LHCN-M2 (cell line): ENCODE measurements at places on chromosomes 3 and 15.

- no peak for DNase-seq
These were observed 41.1 kb upstream of the RASGRP1 start for GRCh38 chr15:38605744-38606143.

DNA sequence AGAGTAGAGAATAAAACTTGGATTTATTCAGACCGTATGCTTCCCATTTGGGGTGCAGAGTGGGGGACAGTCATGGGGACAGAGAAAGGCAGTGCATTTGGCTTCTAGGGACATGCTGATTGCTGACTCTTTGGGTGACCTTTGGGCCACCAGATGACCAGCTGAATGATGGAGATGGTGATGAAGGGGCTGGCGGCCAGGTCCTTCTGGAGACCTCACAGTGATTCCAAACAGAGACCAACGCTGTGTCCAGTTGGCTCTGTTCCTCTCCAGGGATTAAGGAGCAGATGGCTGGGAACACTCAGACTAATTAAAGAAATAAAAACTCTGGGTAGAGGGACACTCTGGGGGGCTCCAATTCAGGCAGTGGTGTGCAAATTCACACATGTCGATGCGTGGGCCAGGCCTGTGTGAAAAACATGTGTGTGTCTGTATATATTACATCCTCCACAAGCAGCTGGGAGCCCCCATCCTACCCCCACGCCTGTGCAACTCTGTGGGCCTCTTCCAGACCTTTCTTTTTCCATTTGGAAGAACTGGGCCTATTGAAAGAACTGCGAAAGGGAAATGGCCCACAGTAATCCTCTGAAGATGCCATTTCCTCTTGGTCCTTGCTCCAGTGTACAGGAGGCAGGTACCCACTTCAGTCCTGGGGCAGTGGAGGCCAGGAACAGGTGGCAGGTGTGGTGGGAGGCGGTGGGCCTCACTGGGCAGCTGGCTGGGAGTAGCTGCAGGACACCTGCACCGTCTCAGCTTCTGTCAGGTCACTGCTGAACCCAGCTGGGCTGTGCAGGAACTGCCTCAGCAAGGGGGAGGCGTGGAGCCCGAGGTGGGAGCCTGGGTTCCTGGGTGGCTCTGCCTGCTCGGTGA lies 8.9 kb downstream of the XIRP1 start:
- DNase-seq: no peak

DNA sequence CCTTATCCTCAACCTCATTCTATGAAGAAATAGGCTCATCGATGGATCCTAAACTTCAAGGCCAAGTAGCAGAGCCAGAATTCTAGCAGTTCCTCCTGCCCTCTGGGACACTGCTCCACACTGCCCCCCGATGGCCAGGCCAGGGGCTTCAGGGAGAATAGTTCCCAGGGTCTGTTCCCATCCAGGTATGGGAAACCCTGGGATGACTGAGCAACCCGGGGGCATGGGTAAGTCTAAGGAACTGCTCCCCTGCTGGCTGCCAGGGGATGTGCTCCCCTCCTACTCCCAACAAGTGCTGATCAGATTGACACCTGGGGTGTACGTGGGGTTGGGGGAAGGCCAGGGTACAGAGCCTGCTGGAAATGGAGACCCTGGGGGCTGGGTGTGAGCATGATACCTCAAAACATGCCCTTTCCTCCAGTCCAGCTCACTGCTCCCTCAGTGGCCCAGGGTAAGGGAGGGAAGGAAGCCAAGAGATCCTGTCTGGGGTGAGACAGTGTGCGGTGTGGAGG lies 7.6 kb downstream of the ULK3 start:
- peak; percentile 55 for DNase-seq

GRCh38 chr3:87996882-87997281 lies 61.9 kb downstream of the CGGBP1 start:
- DNase-seq: no peak

DNA sequence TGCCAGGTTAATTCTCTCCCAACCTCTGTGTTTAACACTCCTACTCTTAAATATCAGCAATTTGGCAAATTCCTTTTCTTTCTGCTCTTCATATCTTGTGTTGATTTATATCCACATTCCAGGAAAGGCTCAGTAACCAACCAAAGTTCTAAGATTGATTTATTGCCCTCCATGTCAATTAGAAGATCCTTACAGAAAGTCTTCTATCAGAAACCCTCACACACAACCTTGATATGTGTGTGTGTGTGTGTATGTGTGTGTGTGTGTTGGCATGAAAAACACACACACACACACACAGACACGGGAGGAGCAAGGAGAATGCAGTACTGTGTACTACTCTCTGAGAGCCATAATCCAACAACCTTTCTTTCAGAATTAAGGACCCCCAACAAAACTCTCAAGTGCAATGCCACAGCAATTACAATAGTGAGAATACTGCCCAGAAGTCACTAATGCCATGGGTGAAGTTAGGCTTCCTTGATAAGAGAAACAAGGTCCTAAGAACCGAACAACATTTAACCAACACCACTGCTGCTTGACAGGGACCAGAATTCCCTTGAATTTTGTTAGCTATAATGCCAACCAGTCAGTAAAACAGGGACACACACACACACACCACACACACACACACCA lies 1.1 kb downstream of the LSAMP start:
- DNase-seq: no peak

- no peak for DNase-seq
These were observed 11.1 kb upstream of the ESYT3 start for GRCh38 chr3:138423316-138423715.

DNA sequence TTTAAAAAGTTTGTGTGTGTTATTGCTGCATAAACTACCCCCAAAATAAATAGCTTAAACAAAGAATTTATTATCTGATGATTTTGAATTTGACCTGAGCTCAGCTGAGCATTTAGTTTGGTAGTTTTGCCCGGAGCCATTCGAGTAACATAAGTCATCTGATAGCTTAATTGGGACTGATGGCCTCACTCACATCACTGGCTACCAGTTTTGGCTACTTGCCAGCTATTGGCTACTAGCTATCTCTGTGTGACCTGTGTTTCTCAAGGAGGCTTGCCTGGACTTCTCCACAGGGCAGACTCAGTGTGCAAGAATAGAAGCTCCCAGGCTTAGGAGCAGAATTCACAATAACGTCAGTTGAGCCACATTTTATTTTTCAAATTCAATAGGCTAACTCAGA lies 9.0 kb downstream of the CNTN3 start:
- DNase-seq: no peak

DNA sequence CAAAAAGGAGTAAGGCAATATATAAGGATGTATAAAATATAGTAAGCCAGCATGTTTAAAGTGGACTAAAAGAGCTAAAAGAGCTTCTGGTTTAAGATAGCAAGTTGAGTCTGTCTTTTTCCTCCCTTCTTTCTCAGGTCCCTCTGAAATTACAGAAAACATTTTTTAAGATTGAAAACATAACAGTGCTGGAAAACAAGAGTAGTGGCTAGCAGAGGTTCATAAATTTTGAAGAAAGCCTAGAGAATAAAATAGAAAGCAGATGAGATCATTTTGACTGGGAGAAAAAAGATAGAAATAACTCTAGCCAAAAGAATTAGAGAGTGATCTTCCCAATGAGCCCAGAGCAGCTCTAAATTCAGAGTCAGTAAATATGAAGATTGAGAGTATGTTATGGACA lies 41.9 kb downstream of the ATP8B4 start:
- DNase-seq: no peak

DNA sequence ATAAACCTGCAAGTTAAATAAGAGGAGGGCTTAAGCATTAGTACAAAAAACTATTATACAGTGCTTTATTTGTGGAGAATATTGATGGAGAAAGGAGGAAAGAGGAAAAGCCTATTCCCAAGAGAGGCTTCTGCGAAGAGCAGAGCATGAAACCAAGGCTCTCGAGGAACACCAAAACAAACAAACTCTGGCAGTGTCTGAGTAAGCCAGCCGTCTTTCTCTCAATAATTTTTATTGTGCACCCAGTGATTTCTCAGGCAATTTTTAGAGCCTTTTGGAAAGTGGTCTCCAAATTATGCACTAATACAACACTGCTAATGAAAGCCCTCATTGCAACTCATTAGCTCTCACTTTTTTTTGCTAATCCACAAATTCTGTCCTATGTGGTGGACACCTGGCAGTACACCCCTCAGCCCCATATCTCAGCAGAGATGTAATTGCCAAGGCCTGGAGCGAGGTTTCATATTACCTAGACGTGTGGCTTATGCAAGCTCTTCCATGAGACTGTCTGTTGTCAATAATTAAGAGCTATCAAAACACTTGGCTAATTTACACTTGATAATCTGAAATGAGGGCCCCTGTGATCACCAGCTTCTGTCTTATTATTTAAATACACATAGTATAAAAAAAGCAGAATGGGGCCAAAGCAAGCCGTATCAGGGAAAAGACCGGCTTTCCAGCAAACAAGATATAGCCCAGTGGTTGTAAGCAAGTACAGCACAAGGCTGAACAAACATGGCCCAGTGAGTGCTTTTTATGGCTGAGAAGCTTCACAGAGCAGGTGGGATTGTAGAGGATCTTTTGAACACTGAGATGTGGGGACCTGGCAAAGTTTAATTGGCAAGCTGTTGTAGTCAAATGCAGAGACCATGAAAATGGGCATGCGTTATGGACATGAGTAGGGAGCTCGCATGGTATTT lies 216.9 kb downstream of the ROBO2 start:
- DNase-seq: no peak

GRCh38 chr3:150460484-150460883 lies 52.4 kb downstream of the TSC22D2 start:
- DNase-seq: no peak

- DNase-seq: peak; percentile 64
These were observed 29.9 kb downstream of the SLC49A4 start for GRCh38 chr3:122824465-122825381.

- no peak for DNase-seq
These were observed 314.0 kb upstream of the CDIN1 start for GRCh38 chr15:36265422-36265821.
